ENCODE measurements at places on chromosomes 2 and 18.

- no peak for DNase-seq
Measured at GRCh38 chr2:226334981-226335720, 464.5 kb downstream of the IRS1 start.

DNA sequence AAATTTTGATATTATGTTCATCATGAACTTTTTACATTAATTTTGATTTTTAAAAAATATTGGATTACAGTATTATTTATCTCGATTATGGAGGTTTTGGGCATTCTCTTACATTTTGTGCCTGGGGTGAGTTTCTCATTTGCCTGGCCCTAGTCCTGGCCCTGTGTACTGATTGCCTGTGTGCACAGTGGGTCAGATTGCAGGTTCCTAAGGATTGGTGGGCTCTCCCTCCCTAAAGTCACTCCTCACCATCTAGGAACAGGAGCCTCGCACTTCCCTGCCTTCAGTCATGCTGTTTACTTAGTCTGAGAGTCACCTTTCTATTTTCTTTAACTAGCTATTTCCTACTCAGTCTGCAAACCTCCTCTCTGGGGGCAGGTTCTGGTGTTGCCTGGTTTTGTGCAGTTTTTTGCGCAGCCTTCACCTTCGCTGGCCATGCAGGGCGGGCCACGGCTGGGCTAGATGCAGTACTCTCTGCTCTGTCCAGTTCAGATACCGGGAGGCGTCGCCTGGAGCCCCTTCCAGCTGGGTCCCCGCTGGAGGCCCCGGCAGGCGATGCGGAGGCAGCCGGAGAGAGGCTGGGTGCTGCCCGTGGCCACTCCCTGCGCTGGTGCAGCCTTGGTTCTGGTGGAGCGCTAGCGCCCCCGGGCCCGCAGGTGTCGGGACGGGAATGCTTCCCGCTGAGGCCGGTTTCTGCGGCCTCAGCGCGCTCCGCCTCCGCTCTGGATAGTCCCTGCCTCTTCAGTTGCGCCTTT lies 23.3 kb upstream of the MC5R start:
- peak; percentile 74 for DNase-seq

DNA sequence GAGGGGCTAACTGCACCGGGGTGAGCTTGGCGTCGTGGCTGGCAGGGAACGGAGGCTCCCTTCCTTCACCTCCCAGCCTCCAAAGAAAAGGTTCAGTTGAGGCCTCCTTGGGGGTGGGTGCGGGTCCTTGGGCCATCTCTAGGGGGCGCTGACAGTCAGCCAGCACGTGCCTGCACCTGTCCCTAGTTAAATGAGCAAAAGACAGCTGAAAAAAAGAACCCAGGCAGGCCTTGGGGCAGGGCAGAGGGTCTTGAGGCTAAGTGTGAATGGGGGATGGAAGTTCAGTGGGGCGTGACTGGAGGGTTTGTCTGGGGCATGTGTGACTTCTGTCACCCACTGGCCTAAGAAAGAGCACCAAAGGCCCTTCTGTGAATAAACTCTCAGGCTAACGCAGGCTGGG lies 56.4 kb downstream of the ZFP36L2 start:
- peak; percentile 44 for DNase-seq

DNA sequence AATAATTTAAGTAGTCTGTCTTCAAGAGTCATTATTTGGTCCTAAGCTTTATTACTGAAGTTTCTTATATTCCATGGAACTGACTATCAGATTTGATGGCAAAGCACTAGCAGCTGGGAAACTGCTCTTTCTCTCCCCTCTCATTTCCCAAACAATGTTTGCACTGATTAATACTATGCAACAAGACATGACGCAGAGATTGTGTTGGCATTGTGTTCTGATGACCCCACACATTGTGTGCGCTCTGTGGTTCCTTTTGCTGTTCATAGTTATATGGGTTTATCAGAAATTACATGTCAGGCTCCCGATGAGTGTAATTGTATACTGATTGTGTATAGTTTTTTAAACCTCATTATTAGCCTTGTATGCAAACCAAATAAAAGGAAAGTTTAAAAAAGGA lies 331.6 kb upstream of the FANCL start:
- DNase-seq: no peak

- DNase-seq: no peak
Measured at GRCh38 chr2:145874466-145874865, 1354.5 kb upstream of the ZEB2 start.

- no peak for DNase-seq
Measured at GRCh38 chr2:179338681-179339080, 74.0 kb upstream of the SESTD1 start.

GRCh38 chr2:28148566-28148965 lies 244.1 kb upstream of the FOSL2 start:
- DNase-seq: no peak

DNA sequence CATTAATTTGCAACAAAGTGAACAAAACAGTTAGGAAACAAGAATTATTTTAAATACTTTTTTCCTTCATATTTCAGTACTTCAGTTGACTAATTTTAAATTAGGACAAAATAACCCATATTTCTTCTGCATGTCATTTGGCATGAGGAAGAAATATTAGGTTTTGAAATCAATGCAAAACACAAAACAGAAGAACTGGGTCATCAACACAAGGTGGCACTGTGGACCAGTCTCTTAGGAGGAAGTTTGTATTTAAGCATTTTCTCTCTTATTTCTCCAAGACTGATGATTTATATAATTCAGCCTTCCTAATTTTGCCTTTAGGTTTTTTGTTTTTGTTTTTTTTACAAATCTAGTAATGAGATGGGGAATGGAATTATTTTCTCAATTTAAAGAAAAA lies 352.8 kb upstream of the KCNH7 start:
- peak; percentile 61 for DNase-seq

- DNase-seq: no peak
Measured at GRCh38 chr2:41061356-41061755, 609.5 kb upstream of the SLC8A1 start.

DNA sequence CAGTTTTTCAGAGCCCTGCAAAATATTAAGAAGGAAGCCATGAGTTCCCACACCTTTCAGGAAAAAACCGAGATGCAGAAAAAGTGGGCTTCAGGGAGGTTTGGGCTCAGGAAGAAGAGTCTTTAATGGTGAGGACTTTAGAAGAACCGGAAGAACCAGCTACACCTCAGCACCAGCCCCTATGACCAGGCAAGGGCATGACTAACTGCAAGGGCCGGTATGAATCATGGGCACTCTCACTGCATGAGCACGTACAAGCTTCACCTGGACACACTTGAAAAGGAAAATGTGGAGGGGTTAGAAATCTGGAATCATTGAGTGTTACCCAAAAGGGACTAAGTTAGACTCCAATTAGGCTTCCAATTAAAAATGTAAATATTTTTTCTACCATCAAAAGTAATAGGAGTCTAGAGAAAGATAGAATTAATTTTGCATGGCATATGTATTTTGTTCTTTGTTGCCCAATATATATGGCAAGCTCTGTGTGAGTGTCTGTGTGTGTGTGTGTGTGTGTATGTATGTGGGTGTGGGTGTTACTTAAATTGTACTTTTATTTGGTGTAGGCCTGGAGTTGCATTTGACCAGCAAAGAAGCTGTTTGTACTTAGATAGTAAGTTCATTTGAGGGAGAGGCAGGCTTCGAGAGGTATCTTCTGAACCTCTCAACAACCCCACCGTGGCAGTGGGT lies 66.5 kb upstream of the THUMPD2 start:
- DNase-seq: peak; percentile 22

- DNase-seq: peak; percentile 97
Measured at GRCh38 chr2:201233192-201233811, 27.0 kb upstream of the CASP8 start.

- peak; percentile 48 for DNase-seq
Measured at GRCh38 chr2:227881866-227882517, 10.6 kb downstream of the DAW1 start.

GRCh38 chr18:3599195-3599594 lies 149.2 kb downstream of the TGIF1 start:
- DNase-seq: no peak

Measured in ACHN (cell line).